ENCODE measurements at places on chromosomes 6 and 20.

- DNase-seq, result no peak
These were observed 53.7 kb downstream of the BMP7 start for GRCh38 chr20:57212534-57213276.

- no peak for DNase-seq
These were observed 167.9 kb upstream of the JARID2 start for GRCh38 chr6:15077961-15078360.

DNA sequence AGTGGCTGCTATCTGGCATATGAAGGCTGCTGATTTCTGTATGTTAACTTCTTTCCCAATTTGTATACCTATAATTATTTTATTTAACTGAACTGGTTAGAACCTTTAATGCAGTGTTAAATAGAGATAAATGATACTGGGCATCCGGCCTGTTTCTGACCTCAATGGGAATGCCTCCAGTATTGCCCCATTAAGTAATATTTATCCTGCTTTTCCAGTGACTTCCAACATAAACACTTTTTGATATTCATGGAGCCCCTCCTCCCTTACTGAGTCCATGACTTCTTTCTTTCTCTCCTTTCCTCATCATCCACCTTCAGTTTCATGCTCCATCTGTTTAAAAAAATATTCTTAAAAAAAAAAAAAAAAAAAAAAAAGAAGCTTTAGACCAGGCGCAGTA is 8.8 kb downstream of the TRIM27 start:
- DNase-seq, result no peak

- DNase-seq, result no peak
These were observed 23.5 kb downstream of the CFAP206 start for GRCh38 chr6:87431263-87431662.

GRCh38 chr6:129643176-129643575 is 66.8 kb downstream of the ARHGAP18 start:
- DNase-seq, result no peak

DNA sequence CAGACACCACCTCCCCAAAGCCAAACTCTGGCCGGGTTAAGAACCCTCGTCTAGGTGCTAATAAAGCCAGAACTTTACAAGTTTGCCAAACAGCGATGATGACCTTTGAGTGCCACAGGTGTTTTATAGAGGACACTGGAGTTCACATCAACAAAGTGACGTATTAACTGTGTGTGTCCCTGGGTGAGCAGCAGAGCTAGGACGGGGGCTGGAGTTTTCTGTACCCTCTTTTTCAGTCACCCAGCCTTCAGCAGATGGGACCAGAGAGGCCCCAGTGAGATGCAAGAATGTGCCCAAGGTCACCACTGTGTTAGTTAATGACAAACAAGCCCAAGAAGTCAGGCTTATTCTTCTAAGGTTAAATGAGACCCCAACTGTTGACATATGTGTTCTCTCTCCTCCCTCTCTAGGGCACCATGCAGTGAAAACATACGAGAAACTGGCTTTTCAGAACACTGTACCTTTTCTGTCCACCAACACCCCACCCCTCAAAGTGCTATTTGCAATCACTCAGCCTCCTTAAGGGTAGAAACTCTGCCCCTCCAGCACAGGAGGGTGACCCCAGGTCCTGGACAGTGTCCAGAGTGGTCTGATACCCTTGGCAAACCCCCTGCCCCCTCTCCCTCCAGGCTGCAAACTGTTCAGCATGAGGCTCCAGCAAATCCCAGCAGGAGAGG is 5.2 kb downstream of the SDC4 start:
- no peak for DNase-seq

GRCh38 chr20:45294003-45294368 is 12.7 kb upstream of the RBPJL start:
- no peak for DNase-seq

DNA sequence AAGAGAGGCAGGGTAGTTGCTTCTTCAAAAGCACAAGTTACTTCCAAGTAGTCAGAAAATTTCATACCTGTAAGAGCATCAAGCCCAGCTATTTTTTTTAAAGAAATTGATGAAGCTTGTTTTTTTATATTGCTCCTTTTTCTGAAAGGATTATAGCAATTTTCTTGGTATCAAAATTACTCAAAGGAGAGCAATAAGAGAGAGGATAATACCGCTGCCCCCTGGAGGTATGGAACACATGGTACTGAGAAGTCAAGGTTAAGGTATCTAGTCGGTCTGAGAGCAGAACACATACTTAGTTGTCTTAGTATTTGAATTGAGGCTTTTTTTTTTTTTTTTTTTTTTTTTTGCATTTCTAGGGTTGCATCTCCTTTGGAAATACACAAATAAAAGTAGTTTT is 59.4 kb downstream of the ADGRF5 start:
- DNase-seq, result no peak

- DNase-seq, result no peak
These were observed 29.5 kb downstream of the TCF21 start for GRCh38 chr6:133918208-133918930.

- no peak for DNase-seq
These were observed 19.7 kb downstream of the LAMA5 start for GRCh38 chr20:62347445-62347844.

DNA sequence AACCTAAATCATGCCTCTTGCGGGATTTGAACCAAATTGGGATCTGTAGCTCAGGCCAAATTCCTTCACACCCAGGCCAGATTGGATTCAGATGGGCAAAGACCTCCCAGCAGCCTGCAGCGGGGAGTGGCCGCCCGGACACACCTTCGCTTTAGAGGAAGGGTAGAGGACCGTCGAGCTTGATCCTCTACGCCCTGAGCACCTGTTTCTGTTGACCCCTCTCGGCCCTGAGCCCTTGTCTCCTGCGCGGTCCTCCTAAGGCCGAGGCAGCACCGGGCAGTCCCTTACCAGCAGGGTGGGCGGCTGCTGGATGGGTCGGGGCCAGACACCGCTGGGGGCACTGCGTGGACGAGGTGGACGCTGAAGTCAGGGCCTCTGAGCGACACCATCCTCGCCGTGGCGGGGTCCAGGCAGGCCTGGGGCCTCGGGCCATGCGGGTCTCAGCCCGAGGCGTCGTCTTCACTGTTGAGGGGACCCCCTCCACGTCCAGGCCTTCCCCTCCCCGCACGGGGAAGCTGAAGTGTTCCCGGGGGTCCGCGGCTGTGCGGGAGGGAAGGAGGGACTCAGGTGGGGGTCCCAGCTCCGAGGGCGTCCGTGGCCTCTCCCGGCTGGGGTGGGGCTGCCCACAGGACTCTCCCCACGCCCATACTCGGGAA is 114.8 kb downstream of the SMOC2 start:
- DNase-seq, result no peak

DNA sequence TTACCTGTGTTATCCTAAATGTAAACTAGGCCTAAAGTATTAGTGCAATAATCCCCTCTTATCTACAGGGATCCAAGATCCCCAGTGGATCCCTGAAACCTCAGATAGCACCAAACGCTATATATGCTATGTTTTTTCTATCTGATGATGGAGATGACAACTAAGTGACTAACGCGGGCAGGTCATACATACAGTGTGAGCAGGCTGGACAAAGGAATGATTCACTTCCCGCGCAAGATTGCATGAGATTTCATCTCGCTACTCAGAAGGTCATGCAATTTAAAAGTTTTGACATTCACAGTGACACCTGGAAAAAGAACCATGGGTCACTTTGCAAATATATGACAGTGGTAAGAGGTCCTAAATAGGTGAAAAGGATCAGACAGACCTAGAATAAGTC is 875.9 kb downstream of the HACE1 start:
- DNase-seq, result no peak

DNA sequence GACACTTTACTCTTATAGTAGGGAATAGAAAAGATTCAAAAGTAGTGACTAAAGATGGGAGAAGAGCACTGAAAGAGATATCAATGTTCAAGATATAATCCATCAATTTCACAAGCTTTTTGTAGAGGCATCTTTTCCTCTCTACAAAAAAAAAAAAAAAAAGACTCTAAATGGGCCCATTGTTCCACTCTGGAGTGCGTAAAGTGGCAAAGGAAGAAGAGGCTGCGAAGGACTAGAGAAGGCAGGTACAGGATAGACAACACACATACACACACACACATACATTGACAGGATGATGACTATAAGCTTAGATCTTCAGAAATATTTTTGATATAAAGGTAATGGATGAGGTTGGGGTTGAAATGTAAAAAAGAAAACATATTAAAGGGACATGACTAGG is 157.6 kb downstream of the HIVEP2 start:
- no peak for DNase-seq

GRCh38 chr6:36560822-36561221 is 13.5 kb upstream of the STK38 start:
- no peak for DNase-seq
